Left ventricle myocardium inferior (tissue), 1 donor: ENCODE measurements at places on chromosomes 3 and 15. TPM values are rescaled to one million over a fixed set of nuclear protein-coding genes. Genes with fewer than 3 reads are reported as not detected.

- no peak for DNase-seq
Measured at GRCh38 chr15:99167640-99168039, 62.8 kb downstream of the SYNM start.

DNA sequence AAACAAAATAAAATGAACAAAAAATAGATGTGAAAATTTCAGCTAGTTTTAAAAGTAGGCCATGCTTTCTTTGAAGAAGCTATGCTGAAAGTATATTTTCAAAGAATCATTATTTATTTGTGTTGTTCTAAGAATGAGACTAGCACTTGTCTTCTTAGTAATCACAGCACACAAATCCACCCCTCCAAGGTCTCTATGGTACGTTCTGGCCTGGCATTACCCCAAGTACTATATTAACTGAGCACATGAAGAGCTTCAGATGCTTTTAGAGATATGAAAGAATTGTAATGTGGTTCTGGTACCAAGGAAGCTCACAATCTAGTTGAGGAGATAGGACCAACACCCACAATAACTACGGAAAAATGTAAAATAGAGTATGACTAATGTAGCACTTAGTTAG is 416.5 kb downstream of the PLCL2 start:
- no peak for DNase-seq

RASGRP1 gene
- 0.44 TPM for total RNA-seq

GRCh38 chr15:40340740-40341400 is at the start of gene CCDC9B:
Gene CCDC9B (minus strand): TSS chr15:40340939. CDS start chr15:40340819, 120 bp downstream.
- peak; percentile 91 for DNase-seq

GRCh38 chr15:57079931-57080620 is 161.6 kb downstream of the TCF12 start:
- no peak for DNase-seq

GRCh38 chr15:27422997-27423396 is 452.0 kb downstream of the GABRG3 start:
- no peak for DNase-seq

UTS2B gene
- 0.47 TPM for total RNA-seq

DNA sequence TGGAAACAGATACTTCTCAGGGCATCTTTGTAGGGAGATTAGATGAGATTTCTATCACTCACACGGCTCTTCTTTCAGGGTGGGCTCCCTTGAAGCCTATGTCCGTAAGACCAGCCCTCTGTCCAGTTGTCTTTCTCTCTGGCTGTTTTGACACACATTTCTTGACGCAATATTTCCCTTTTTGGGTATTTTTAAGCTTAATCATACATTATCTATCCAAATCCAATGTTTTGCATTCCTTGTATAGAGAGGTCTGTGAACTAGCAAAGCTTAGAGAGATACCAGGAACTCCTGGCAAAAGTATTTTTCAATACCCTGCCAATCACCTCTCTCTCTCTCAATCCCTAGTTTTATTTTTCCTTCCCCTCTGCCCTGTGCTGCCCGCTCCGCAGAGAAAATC is 79.3 kb downstream of the EOMES start:
- no peak for DNase-seq

NUP210 gene
- 2.8 TPM for total RNA-seq

DNA sequence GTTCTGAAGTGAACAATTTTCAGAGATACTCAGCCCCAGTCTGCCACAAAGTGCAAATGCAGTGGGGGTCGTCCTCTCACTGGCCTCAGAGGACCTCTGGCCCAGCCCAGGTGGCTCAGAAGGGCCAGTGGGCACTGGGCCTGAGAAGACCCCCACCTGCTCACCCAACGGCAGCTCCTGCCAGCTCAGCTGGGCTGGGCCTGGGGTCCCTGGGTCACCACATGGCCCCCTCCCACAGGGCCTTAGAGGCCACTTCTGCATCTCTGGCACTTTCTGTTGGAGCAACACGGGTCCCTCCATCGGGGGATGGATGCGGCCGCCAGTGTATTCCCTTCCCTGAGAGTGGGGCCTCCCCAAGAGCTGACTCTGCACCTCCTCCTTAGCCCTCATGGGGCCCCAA is 262.7 kb upstream of the KCNH8 start:
- DNase-seq, result no peak

DNA sequence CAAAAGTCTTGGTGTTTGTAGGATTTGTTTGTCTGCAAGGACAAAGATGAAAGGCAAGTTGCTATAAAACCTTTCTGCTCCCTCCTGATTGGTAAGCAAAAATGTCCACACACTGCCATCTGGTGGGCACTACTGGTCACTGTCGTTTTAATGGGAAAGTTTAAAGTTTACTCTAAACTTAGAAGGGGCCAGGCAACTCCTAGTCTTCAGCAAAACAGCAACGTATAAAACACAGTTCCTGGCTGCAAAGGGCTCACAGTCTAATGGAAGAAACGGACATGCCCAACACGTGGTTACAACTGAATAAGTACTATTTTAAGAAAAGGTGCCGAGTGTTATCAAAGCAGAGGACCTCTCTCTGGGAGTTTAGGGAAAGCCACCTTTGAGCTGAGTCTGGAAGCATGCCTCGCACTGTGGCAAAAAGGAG is 23.7 kb upstream of the TPRG1 start:
- DNase-seq, result peak; percentile 40

DNA sequence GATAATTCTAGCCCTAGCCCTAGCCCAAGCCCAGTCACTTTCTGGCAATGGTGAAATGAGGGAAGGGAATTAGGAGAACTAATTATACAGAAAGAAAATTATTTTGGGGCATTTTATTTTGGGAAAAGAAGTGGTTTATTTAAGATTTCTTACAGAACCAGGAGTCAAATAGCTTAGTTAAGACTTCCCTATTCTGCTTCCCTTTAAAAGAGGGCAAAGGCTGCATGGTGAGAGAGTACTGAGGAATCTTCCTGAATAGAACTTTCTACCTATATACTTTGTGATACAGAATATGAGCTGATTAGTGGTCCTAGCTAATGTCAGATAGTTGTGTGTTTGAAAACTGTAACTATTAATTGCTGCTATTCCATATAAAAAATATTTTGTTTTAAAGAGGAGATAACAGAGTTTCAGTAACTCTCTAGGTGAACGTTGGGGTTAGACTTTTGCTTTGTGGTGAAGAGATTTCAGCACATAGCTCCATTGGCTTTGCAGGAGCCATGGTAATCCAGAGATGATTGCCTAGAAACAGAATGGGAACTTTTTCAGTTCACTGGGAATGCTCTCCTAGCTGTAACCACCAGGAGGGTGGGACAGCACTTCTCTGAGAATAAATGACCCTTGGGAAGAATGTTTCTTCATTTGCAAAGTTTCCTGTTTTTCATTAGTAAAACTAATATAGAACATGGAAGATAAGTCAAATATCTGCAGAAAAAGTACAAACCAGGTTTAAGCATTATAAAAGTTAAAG is 5.3 kb upstream of the GCSAM start:
- no peak for DNase-seq

PCLAF gene
- total RNA-seq, result 0.58 TPM

DNA sequence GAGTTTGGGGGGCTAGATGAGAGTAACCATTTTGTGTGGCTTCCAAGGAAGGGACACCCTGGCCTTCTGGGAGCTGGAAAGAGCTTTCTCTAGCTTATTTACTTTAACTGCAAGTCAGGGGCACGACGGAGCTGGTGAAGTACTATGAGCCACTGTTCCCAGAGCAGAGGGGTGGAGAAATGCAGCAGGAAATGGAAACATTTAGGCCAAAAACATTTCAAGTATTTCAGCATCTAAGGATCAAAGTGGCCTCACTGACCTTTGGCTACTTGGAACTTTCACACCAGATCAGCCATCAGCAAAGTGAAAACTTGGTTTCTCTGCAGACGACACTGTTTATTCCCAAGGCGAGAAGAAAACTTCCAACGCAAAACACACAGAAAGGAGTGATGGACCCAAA is 7.9 kb downstream of the DGKG start:
- no peak for DNase-seq

DNA sequence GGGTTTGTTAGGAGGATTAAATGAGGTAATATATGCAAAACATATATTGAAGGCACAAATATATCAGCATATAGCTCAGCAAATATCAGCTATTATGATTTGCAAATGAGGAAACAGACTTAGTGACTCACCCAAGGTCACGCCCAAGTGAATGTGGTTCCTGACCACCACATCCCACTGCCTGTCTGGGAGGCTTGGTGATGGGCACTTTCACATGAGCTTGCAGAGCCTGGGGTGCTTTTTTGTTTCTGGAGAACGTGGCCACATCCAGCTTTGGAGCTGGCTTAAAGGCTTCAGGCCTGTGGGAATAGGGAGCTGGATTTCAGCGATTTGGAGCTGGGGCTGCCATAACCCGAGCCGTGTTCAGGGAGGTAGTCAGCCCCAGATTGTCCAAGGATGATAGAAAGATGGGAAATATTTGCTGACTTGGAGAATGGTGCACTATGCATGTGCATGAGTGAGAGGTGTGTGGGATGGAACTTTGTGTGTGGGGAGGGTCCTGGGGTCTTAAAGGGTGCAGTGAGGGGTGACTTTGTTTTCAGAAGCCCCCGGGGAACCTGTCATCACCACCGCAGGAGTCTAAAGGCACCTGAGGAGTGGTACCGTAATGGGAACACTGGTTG is 12.0 kb upstream of the FGD5 start:
- DNase-seq, result no peak

DNA sequence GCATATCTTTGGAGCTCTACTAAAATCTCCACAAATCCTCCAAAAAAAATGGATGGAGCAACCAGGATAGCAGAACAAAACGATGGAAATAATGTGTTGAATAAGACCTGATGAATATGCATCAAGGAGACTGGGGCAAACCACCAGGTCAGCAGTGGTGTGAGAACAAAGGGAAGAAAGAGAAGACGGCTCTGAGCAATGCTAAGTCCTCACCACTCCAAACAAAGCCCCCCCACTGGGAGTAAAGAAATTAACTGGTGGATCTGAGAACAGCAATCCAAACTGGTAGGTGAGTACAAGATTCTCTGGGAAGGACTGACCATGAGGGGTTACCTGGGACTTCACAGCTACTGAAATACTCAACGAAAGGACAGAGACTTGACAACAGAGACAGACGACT is 977.3 kb downstream of the TBL1XR1 start:
- no peak for DNase-seq

DNA sequence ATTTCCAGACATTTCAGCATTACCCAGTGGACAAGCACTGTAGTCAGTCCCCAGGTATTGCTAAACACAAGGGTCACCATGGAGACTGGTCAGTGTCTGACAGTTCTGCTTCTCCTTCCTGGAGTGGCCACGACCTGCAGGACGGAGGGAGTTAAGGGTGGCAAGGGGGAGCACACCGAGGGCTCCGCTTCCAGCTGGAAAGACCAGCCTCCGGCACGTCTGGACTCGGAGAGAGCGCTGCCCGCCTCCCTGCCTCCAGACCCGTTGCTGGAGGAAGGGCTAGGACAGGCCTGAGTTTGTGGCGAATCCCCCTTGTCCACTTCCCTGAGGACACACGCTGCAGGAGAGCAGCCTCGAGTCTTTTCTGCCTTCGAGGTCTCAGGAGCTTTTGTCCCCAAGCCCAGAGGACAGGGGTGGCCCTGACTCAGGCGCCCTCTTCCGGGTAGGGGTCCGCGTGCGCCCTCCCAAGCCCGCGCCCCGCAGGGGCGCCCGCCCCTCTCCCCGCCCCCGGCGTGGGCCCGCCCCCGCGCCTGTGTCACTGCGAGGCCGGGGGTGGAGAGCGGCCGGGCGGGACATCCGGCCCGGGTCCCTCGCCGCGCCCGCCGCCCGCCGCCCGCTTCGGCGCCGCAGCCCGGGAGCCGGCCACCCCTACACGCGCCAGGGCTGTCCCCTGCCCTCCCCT is at the start of gene CHST14:
Gene CHST14 (plus strand): TSS at position 562 of the 682 bp plus-strand sequence. CDS start 230 bp downstream, outside the sequence.
- peak; percentile 63 for DNase-seq

GRCh38 chr3:187629711-187630110 is 40.5 kb downstream of the SST start:
- no peak for DNase-seq

CFAP161 gene
- total RNA-seq, result 0.91 TPM

- DNase-seq, result no peak
Measured at GRCh38 chr15:64275934-64276333, 80.0 kb downstream of the CSNK1G1 start.

DNA sequence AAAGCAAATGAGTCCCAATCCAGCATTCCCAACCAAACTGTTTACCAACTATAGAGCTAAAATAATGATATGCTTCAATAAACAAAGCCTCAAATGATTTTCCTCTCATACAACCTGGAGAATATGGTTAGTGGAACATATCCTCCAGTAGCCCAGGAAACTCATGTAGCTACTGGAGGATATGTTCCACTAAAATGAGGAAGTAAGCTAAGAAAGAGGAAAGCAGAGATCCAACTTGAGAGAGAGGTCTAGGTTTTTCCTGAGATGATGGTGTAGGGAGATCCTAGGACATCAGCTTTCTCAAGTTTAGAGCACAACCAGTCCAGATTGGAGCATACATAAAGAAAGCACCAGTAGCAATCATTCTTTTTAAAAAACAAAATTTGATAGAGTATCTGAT is 44.6 kb upstream of the SLC4A7 start:
- no peak for DNase-seq

FAM107A gene
- total RNA-seq, result 115 TPM

CXCR6 gene
- 0.33 TPM for total RNA-seq

DNA sequence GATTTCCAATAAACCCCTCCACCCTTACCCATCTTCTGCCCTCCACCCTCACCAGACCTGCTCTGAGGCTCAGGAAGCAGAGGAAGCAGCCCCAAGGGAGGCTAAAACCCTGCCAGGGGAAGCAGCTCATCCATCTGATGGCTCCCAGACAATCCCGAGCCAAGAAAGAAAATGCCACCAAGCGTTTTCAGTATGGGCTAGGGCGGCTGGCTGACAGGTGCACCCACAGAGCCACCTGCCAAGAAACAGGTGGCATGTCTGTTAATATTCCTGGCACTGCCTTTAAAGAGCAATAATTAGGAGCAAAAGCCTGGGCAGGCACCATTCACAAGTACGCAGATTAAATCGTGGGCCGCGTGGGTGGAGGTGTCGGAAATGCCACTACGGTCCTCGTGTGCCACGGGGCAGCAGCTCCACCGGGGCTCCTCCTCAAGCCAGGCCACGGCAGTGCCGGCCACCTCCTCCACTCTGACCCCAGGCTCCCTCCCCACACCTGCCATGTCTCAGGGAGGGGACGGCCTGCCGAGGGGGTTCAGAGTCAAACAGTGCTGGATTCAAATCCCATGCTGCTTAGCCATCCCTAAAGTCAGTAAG is 23.9 kb upstream of the GRIP2 start:
- DNase-seq, result no peak

DNA sequence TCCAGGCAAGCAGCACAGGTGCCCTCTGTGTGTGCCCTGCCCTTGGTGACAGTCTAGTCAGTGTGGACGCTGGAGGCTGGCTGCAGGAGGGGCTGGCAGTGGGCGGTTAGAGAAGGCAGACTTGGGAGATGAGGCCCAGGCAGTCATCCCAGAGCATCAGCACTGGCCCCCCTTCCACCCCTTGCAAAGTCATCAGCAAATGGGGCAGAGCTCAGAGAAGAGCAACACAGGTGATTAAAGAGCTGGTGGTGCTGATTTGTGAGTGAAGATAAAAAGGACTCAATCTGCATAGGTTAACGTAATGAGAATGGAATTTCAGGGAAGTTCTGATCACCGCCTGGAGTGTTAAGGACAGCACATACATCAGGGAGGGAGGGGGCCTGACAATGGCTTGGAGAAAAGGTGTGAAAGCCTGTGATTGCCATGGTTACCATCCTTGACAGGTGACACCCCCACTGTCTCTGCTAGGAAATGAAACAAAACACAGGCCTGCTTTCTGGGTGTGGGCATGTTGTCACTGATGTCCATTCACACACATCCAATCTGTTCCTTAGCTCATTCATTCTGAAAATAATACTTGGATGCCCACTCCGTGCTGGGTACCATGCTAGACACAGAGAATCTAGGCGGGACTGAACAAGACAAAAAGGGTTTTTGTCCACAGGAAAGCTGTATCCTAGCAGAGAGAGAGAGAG is 269.6 kb upstream of the ST8SIA2 start:
- DNase-seq, result no peak

- no peak for DNase-seq
Measured at GRCh38 chr3:177351757-177352158, 154.5 kb upstream of the TBL1XR1 start.
